ENCODE measurements at places on chromosomes 4 and X. TPM values are rescaled to one million over a fixed set of nuclear protein-coding genes. Genes with fewer than 3 reads are reported as not detected.

GRCh38 chr4:136505020-136505419 is 1027.3 kb downstream of the PCDH18 start:
- DNase-seq, result no peak

The XG gene
- not detected for total RNA-seq

DNA sequence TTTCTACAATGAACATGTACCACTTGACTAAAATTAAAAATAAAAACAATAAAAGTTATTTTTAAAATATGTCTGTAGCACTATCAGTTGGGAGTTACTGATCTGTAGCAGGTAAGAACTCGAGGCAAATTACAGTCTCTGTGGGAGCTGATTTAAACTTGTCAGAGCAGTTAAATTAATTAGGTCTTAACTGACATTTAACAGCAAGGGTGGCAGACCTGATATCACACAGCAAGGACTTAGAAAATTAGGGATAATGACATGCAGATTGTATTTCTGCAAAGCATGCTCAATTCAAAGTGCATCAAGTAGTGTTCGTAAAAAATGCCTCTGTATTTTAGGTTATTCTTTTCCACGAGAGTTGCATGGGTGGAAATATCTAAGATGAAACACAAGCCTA is 208.9 kb downstream of the SPATA18 start:
- DNase-seq, result no peak

The SLC25A5 gene
- total RNA-seq, result 709 TPM

DNA sequence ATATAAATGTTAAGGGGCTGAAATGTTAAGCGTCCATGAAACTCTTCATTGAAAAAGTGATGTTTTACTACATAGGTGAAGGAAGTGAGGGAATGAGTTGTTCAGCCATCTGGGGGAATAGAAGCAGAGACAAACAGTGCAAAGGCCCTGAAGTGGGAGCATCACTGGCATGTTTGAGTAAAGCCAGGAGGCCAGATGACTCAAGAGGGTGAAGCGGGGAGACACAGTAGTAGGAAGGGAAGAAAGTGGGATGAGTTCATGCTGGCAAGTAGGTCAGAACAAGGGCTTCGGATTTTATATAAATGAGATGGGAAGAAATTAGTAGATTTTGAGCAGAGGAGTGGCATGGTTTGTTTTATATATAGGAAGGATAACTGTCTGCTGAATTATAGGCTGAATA is 112.5 kb upstream of the MAP9 start:
- DNase-seq, result no peak

Measured in Panc1 (cell line).